ENCODE measurements at places on chromosomes 5 and 9.
A peak's percentile ranks its signal among the peaks of the same experiment; 100 is the strongest.

- peak; percentile 50 for DNase-seq
These were observed 1.4 kb downstream of the MZB1 start for GRCh38 chr5:139388198-139388821.

DNA sequence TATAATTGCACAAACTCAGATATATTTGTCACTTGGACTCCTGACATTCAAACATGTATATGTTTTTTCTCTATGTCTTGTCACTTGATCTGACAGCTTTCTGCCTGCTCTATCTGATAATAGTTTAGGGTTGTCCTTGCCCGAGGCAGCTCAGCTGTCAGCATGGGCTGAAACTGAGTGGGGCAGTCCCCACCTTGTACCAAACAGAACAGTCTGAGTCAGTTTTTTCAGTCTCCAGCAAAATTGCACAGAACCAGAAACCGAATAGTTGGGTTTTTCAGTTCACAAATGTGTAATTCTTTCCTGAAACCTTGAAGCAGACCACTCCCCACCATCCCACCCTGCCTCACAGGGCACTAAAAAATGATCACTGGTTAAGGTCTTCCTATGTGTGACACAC lies 9.5 kb upstream of the HAND1 start:
- DNase-seq = no peak

DNA sequence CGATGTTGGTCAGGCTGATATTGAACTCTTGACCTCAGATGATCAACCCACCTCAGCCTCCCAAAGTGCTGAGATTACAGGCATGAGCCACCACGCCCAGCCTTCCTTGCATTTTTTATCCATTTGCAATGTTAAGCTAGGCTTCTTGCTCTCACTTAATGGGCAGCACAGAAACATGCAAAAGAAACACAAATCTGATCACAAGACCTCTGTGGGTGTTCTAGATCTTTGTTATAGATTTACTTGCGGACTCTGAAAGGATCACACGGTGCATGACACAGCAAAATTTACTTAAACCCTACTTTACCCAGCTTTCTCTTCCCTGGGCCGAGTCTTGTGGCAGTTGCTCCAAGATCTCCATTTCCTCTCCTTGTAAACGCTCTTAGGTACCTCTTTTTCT lies 71.3 kb downstream of the PSAT1 start:
- no peak for DNase-seq

DNA sequence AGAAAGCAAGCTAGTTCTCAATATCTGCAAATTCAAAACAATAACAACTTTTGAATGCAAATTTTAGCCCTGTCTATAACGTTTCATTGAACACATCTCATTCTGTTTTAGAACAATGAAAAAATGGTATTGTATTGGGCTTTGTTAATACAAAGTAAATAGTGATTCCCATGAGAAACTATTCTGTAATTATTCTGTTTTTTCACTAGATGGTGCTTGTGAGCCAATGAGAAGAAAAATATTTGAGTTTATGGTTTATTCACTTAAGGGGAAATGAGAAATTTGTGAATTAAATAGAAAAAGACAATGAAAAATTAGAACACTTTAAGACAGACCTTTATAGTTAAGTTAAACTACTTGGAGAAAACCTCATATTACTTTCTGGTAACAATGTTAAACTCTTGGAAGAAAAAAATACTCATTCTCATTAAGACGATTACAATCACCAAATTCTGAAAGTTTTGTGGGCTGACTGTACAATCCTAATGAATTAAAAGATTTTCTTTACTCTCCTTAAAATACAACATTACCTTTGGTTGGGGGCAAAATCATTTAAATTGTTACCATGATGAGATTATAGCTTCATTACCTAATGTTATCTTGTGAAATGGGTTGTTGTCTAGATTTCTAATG lies 127.0 kb downstream of the NNT start:
- DNase-seq = peak; percentile 53

- peak; percentile 66 for DNase-seq
These were observed 5.1 kb downstream of the LIFR start for GRCh38 chr5:38551030-38552017.

DNA sequence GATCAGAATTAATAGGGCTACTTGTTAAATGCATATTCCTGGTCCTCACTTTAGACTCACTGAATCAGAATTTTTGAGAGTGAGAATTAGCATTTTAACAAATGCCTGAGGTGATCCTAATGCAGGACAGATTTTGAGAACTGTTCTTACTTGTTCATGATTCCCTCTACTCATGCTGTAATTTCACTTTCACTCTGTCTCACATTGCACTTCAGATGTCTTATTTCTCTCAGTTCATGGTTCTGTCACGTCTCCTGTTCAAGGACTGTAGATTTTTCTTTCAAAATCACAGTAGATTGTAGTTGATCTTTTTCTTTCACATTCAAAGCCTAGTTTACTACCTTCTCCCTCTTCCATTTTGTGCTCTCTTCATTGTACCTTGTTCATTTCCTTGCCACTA lies 54.3 kb downstream of the ADGRV1 start:
- no peak for DNase-seq

DNA sequence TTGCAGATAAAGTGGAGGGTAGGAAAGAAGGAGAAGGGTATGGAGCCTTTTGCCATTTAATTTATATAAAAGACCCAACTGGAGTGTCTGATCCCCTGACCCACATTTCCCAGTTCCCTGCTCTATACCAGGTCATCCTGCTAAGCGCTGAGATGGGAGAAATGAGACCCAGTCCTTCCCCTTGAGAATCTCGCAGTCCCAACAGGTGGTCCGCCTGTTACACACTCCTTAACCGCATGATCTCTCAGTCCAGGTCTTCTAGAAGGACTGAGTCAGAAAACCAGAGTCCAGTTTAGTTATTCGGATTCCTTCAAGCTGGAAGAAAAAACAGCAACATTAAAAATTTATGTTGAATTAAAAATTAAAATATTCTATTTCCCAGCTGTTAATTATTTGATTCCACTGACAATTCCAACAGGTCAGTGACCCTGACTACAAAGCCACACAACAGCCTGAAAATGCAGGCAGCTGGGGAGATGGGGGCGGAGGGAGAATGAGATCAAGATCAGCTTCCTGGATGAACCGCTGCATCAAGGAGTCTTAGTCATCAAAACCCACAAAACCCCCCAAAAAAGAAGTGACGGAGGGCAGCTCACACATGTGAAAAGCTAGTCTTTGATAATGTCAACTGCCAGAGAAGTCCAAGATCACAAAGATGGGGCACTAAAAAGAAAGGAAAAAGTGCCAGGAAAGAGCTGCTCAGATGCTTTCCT lies 44.0 kb downstream of the GGTA1 start:
- DNase-seq = no peak

Data from AG10803 (cell line).